ENCODE measurements at places on chromosomes 13 and 19.

- DNase-seq: no peak
Observed at GRCh38 chr13:74015137-74015536, 119.1 kb downstream of the KLF12 start.

- no peak for DNase-seq
Observed at GRCh38 chr13:77343841-77344240, 16.9 kb upstream of the MYCBP2 start.

GRCh38 chr19:28543244-28543776, 669.6 kb downstream of the UQCRFS1 start:
- DNase-seq: no peak

DNA sequence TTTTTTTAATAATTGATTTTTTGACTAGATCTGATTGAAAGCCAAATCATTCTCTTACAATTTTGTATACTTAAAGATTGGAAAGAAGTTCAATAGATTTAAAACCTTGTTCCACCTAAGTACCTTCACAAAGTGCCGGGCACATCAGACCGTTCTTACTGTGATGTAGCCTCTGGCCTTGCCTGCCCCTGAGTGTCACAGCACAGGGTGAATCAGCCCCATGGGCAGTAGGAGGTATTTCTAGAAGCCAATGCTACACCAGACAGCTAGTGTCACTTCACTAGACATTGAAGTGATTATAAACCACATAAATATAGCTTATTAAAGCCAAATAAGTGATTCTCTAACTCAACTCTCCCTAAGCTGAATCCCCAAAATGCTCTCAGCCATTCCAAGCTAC, 131.3 kb downstream of the LACC1 start:
- no peak for DNase-seq

DNA sequence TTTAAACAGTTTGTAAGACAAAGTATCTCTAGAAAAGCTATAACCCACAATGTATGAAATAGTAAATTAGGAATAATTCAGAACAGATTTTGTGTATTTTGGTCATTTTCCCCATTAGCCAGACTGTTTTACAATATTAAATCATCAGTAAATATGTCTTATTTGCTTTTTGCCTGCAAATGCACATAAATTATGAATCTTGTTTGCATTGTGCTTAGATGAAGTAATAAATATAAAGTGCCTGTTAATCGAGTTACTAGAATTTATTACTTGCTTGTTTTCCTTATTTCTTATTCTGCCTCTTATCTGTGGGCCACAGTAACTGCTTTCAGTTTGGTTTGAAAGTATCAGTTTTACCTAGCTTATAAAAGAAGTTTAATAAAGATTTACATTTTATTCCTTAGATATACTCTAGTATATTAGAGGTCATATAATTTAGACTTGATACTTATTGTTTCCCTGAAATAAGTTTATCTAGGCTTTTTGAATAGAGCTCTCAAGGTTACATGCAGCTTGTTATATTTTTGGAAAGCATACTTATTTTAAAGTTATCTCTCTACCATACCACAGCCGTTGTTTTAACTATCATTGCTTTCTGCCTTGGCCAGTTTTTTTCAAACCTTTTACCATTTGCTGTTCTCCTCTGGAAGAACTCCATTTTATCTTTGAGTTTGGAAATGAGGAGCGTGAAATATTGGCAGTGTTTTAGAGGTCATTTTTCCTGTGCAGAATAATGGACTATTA, 238.0 kb downstream of the NBEA start:
- DNase-seq: no peak

- DNase-seq: no peak
Observed at GRCh38 chr13:76226941-76227340, 590.8 kb downstream of the LMO7 start.

GRCh38 chr13:112803422-112803821, 113.6 kb downstream of the ATP11A start:
- DNase-seq: no peak
